Non-pigmented ciliary epithelial cell (primary cell): ENCODE measurements at places on chromosomes 3 and 15.

GRCh38 chr3:157393113-157393512, 43.5 kb upstream of the PTX3 start:
- no peak for DNase-seq

DNA sequence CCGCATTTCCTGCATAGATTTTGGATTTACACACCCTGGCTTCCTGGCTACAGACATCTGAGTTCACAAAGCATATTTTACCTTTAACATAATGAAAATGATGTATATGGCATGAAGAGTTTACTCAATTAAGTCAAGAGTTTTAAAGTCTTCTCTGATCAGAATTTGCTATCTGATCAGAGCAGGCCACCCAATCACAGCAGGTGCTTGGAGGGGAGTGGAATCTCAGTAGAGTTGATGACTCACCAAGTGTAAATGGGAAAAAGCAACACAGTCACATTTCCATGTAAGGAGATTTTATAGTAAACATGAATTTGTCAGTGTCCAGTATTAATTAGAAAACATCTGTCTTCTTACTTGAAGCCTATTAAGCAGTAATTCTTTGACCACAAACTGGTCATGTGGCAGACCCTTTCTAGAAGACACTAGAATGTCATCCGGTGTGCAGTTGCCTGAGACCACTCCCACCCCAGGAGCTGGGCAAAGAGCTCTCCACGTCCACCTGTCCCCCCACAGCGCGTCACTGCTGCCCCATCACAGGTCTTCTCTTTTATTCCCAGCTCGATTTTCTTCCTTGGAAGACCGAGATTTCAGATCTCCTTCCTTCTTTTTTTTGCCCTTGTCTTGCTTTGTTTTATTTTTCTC, 10.8 kb downstream of the MESD start:
- DNase-seq: no peak

- DNase-seq: no peak
These were observed 13.0 kb downstream of the GLB1 start for GRCh38 chr3:33083958-33084357.

GRCh38 chr3:102478160-102478559, 43.3 kb downstream of the ZPLD1 start:
- no peak for DNase-seq

DNA sequence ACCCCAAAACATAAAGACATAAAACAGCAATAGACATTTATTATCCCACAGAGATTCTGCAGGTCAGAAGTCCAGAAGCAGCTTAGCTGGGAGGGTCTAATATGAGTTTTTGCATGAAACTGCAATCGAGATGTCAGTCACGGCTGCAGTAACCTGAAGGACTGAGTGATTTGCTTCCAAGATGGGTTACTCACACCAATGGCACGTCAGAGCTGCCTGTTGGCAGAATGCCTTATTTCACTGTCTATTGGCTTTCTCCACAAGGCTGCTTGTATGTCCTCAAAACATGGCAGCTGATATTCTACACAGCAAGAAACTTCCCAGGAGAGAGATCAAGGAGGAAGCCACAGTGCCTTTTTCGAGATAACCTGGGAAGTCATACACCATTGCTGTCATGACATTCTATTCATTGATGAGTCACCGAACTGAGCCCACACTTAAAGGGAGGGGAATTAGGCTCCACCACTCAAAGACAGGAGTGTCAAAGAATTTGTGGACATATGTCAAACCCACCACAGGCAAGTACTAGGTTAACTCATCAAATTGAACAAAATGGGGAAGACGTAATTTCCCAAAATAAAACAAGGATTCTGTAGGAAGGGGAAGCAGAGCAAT, 122.2 kb downstream of the SYNPR start:
- DNase-seq: no peak

DNA sequence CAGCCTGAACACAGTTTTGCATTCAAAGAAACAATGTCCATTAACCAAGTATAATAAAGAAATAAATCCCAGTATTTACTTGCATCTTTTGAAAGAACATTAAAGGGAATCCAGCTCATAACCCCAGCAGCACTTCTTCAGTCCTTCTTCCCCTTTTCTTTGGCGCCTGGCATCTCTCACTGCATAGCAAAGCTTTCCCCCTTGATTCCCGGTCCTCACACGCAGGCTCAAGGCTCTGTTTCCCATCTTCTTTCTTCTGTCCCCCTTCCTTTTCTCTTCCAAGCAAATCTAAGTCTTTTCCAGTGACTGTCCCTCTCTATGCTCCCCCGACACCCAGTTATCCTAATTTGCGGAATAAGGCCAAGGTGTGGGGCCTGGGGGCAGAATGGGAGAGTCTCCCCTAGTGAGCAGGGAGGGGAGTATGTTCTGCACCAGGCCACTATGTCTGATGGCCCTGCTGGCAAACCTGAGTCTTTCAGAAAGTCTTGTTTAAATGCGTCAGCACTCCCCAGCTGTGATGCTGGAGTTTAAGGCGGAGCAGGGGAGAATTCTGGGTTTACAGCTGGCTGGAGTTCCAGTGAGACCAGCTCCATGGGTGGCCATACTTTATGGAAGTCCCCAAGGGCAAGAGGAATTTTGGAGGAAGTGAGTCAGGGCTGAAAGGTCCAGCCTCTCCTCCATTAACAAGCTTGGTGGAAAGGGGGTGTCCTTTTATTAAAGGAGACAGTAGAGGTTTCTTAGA, 42.1 kb downstream of the GOLGA6A start:
- peak; percentile 85 for DNase-seq

DNA sequence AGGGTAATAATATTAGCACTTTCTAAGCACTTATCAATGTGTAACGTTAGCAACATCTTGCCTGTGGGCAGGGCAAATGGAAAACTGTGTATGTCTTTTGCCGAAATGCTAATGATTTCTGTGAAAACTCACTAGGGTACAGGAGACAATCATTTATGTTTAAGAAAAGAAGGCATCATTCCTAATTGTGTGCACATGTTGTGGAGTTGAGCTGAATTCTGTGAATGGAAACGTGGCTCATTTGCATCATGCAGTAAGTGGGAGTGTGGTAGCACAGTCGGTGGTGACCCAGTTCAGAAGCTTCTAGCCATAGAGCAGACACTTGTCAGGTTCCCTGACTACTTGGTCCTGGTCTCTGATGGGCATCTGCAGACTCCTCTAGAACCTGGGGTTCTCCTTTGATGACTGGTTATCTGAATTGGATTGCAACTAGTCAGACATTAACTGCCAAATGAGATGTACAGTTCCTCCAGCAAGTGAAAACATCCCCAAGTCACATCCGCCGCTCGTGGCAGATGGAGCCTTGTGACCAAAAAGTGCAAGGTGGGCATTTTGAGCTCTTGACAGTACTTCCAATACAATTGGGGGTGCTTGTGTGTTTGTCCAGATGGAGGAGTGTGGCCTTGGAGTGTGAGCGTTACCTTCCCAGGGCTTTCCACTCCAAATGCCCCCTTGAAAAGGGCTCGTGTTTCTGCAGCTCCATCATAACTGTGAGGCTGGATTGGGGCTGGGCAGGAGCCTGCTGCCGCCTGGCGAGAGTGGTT, 21.5 kb downstream of the MRPS25 start:
- DNase-seq: no peak

- no peak for DNase-seq
These were observed 117.7 kb downstream of the GBE1 start for GRCh38 chr3:81643721-81644120.

GRCh38 chr15:51341366-51342226, at the start of gene GLDN:
Gene GLDN (plus strand): TSS chr15:51341655. CDS start chr15:51341685, 30 bp downstream.
- no peak for DNase-seq
